ENCODE measurements at places on chromosomes 4 and X.

DNA sequence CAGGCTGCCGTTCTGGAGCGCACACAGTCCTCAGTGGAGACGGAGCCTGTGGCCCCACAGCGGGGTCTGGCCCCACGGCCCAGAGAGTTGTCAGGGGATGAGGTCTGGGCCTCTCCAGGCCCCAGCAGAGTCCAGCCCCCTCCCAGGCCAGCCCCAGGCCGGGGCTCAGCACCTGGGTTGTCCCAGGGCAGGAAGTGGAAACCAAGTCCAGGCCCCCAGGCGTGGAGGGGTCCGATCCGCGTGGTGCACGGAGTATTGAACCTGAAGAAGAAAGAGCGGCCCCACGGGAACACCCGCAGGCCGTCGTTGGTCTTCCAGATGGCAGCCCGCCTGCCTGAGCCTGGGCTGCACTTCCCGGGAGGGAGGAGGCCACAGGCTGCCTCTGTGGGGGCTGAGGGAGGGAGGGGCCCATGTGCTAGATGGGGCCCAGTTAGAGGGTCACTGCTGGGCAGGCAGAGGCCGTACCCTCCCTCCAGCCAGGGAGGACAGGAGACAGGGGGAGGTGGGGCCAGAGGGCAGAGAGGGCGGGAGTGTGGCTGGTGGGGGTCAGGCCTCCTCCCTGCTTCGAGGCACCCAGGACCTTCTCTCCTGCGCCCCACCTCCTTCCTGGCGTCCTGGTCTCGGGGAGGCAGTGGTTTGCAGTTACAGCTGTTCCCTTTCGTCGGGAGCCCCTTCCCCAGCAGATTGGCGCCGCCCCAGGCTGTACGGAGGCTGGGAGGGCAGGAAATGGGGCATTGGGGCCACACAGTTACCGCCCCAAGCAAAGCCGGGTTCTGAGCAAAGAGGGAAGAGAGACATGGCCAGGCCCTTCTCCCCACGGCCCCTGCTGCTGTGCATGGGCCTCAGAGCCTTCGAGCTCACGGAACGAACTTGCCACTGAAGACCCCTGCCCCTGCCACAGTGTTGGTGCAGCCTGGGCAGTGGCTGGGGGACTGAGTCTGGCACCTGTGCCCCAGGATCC lies 8.1 kb downstream of the HGFAC start:
- DNase-seq = no peak

- DNase-seq = no peak
Measured at GRCh38 chr4:118904418-118904817, 15.8 kb downstream of the SYNPO2 start.

GRCh38 chr4:124386163-124386562 lies 326.4 kb downstream of the ANKRD50 start:
- no peak for DNase-seq

GRCh38 chr4:92969650-92970379 lies 666.0 kb downstream of the GRID2 start:
- no peak for DNase-seq

DNA sequence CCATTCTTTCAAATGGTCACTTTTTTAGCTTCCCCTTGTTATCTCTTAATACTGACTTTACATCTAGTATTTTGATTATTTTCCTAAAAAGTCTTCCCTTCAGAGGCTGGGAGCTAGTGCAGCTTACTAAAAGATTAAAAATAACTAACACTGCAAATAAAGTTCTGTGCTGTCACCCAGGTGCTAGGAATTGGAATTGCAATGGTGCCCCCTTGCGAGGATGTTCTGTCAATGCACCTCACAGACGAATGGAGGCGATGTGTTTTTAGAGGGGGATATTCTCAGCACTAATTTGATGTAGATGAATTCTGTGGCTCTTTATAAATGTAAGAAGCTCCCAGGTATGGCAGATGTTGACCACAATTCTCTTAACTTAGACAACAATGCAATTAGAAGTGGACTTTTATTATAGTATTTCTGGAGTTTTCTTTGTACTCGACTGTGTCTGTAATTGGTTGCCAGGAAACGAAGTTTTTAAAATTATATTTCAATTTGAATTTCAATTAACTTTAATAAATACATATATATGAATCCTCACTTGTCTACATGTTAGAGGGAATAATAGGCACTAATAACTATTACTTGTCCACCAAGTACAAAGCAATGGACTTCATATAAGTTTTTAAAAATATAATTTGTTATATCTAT lies 22.0 kb upstream of the SMIM31 start:
- peak; percentile 3 for DNase-seq

All from KG1 (cell line).